ENCODE measurements at places on chromosomes 3 and 15. TPM values are rescaled to one million over a fixed set of nuclear protein-coding genes. Genes with fewer than 3 reads are reported as not detected.

Gene CGNL1
- total RNA-seq, result 0.78 TPM

Gene DLEC1
- total RNA-seq, result not detected

Gene GRIP2
- total RNA-seq, result 1.6 TPM

Gene PLIN1
- 0.12 TPM for total RNA-seq

Gene FSIP1
- total RNA-seq, result 0.65 TPM

Gene PSTPIP1
- total RNA-seq, result not detected

Gene CPNE9
- total RNA-seq, result 0.15 TPM

Gene CYP1A2
- total RNA-seq, result 0.05 TPM

Gene CSPG5
- 1.2 TPM for total RNA-seq
